Activated CD4-positive, CD25-positive, alpha-beta regulatory T cell treated with anti-CD3 and anti-CD28 coated beads, Interleukin-2, amount 50 U/mL, for 72 hours (primary cell): ENCODE measurements at places on chromosomes 6 and 20.

DNA sequence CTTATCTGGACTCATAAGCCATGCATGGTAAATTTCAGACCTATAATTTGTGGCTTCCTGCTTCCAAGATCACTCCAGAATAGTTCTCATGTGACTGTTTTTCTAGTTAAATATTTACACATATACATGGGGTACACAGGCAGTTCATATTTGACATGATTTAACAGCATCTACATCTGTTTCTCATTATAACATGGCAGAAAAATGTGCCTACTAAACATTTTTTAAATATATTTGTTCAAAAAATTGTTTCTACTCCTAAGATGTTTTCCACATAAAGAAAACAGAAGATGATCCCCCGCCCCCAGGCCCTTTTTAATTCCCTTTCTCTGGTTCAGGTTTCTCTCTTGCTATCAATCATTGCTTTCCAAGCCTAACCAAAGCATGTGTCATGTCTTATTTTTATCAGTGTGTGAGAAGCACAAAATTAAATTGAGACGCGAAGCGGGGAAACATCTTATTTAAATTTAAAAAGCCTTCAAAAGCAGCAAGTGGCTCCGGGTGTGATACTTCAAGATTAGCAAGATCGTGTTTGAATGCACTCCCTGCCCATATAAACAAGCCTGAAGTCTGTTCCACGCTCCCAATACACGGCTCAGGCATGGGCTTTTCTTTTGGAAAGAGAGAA, 37.3 kb downstream of the IPCEF1 start:
- DNase-seq: no peak

- no peak for DNase-seq
Observed at GRCh38 chr6:55836945-55837344, 38.4 kb downstream of the BMP5 start.

DNA sequence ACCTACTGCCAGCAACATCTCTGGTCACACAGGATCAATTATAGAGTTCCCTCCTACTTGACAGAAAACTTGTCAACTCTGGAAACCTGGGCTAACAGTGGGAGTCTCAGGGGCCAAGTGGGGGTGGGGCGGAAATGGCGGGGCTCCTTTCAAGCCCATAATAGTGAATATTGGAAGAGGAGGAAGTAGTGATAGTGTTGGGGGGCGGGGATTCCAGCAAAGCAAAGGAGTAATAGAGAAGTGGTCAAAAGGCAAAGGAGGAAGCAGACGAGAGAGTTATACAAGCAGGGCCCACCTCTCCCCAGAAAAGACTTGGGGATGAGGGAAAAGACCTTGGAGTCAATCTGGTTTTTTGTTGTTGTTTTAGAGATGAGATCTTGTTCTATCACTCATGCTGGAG, 2.1 kb downstream of the DEF6 start:
- DNase-seq: no peak

DNA sequence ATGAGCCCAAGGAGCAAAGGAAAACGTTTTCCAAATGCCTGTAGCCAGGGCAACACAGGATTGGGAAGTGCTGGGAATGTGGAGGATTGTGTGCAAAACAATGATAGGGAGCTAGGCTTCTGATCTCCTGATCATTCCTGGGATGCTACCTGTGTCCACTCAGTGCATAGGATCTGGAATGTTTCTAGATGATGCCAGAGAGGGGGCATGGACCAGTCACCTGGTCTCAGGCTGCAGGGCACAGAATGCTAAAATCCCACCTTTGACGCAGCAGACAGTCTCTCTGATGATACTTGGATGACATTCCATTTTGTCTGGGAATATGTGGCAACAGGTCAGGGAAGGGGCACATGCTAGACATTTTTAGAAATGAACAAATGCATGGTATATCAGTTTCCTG, 128.9 kb downstream of the CLIC5 start:
- DNase-seq: no peak

- DNase-seq: no peak
Observed at GRCh38 chr6:3195695-3196497, 31.6 kb downstream of the TUBB2B start.

- DNase-seq: peak; percentile 23
Observed at GRCh38 chr6:170208651-170209353, 82.1 kb downstream of the DLL1 start.

GRCh38 chr20:22562620-22563019, 21.8 kb downstream of the FOXA2 start:
- DNase-seq: no peak

DNA sequence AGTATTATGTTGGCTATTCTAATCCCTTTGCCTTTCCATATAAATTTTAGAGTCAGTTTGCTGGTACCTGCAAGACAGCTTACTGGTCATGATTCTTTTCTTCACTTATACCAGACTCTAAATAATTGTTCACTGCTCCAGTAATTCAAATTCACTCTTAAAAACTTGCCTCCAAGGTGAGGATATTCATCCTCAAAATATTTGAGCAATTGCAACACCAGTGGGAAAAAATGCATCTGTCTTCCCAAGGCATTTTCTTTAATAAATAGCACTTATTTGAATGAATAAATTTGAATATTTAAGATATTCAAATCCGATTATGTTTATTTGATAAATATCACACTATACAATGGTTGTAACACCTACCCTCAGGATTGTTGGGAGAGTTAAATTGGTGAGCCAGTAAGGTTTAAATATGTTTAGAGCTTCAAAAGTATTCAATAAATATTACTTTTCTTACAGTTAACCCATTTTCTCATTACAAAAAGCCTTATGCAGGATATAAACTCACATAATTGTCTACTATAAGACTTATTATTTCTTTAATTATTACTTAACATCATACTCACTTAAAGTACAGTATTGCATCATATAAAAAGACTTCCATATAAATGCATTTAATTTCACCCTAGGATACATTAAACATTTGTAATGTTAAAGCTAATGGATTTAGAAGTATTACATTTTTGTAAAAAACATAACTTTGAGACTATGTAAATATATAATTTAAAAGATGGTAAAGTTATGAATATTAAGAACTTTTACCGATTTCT, 285.6 kb downstream of the SAMD5 start:
- DNase-seq: no peak

- DNase-seq: no peak
Observed at GRCh38 chr6:135739288-135739687, 112.2 kb upstream of the PDE7B start.

DNA sequence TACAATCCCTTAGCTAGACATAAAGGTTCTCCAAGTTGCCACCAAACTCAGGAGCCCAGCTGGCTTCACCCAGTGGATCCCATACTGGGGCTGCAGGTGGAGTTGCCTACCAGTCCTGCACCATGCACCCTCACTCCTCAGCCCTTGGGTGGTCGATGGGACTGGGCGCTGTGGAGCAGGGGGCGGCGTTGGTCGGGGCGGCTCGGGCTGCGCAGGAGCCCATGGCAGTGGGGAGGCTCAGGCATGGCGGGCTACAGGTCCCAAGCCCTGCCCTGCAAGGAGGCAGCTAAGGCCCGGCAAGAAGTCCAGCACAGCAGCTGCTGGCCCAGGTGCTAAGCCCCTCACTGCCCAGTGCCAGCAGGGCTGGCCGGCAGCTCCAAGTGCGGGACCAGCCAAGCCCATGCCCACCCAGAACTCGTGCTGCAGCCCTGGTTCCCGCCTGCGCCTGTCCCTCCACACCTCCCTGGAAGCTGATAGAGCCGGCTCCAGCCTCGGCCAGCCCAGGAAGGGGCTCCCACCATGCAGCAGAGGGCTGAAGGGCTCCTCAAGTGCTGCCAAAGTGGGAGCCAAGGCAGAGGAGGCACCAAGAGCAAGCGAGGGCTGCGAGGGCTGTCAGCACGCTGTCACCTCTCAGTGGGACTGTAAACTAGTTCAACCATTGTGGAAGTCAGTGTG, 912.1 kb downstream of the PHF3 start:
- DNase-seq: no peak

DNA sequence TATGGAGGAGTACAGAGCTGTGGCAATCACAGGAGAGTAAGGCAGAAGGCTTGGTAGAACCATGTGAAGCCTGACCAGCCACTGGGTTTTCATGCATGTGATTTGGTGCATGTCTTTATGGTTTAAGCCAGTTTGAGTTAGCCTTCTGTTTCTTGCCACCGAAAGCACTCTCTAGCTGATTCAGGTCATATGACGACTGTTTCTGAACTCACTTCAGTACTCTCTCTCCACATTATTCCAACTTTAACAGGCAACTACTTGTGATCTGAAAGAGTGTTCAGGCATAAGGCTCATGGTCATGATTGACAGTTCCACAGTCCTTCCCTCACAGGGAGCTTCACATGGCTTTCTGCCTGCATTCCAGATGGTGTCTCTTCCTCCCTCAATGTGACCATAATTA, 63.3 kb upstream of the TAB2 start:
- DNase-seq: no peak
